CD4-positive, alpha-beta T cell treated with Interleukin-2 at 100 ng/mL for 4 hours (primary cell): ENCODE measurements at places on chromosomes 4 and X.

- no peak for DNase-seq
These were observed 12.2 kb upstream of the EXOSC9 start for GRCh38 chr4:121788896-121789295.

DNA sequence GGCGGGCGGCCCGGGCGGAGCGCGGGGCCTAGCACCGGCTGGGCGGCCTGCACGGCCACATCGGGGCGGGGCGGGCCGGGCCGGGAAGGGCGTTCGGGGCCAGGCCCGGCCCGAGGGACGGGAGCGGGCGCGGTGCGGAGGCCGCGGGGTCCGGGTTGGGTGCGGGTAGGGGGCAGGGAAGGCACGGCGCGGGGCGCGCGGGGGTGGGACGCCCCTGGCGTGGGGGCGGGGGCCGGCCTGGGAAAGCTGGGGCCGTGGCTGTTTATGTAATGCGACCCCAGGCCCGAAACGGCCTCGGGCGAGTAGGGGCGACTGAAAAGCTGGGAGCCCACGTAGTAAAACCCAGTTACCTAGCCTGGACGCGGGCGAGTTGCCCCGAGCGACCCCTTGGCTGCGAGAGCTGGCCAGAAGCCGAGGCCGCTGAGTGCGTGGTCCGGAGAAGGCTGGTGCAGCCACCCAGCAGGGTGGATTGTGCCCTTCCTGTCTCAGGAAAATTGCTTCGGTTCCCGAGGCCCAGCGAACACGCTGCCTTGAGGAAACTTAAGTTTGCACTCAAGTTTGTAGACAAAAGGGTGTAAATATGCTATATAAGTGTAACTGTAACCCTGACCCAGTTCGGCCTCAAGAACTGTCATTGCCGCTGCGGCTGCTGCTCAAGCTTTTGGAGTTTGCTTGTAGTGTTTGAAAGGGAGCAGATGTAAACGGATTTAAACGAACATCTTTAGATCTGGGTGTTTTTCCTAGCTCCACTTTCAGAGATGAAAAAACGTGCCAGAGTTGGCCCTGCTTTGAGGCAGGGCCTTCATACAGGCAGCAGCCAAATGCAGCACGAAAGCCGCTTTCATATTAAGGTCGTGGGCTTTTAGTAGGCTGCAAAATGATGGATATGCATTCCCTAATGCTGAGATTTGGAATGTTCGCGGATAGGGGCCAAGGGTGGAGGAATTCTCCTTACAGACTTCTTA lies 674 bp downstream of the SEC24B start:
- no peak for DNase-seq

DNA sequence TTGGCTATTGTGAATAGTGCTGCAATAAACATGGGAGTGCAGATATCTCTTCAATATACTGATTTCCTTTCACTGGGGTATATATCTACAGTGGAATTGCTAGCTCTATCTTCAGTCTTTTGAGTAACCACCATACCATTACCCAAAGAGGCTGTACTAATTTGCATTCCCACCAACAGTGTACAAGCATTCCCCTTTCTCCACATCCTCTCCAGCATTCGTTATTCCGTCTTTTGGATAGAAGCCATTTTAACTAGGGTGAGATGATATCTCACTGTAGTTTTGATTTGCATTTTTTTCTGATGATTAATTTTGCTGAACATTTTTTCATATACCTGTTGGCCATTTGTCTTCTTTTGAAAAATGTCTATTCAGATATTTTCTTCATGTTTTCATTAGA lies 110.3 kb downstream of the PRDM5 start:
- DNase-seq: no peak

DNA sequence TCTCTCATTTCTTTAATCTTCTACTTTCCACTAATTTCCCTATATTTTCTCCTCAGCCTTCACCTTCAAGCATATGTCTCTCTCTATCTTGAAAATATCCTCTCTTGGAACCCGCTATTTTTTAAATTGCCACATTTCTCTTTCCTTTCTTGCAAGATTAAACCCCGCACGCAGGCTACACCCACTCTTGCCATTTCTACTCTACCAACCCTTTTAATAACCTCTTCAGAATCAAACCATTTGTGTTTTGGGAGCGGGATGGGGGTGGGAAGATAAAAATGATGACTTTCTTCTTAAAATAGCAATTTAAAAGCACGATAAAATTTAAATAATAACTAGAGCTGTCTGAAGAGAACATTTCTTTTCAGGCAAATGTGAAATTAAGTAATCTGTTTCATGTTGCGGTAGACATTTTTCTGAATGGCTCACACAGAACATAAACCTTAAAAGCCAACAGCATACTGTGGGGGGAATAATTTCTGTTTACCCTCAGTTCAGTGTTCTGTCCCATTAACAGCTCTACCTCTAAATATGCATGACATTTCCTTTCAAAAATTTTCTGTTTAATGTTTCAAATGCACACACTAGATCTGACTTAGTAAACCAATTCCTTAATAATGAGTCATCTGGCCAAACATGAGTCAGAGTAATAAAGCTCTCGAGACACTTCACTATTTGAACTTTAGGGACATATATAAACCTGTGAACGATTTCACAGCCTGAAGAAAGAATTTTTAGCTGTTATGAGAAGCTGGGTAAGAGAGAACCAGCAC lies 20.5 kb downstream of the ARSJ start:
- DNase-seq: peak; percentile 4

- DNase-seq: no peak
These were observed 123.8 kb upstream of the DDIT4L start for GRCh38 chr4:100314057-100314456.

GRCh38 chr4:26124753-26125321 lies 196.0 kb upstream of the RBPJ start:
- no peak for DNase-seq

- no peak for DNase-seq
These were observed 23.3 kb downstream of the ARHGAP24 start for GRCh38 chr4:85498068-85498733.

- no peak for DNase-seq
These were observed 19.1 kb downstream of the BCOR start for GRCh38 chrX:40078489-40079227.

DNA sequence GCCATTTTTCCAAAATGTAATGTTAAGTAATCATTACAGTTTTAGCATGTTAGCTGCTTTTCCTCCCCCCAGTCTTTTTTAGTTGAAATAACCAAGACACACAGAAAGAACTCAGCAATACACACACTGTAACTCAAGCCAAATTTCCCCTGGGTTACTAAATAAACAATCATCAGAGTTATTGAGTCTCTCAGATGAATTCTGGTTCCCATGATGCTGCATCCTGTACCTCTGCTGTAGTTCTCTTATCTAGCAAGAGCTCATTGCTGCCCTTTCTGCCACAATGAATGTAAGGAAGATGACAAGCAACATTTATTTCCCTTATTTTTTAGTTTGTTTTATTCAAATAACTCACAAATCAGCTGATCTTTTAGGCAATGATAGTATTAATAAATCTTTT lies 185.1 kb downstream of the ARHGAP6 start:
- no peak for DNase-seq

- no peak for DNase-seq
These were observed 14.1 kb upstream of the CXorf38 start for GRCh38 chrX:40661489-40661888.

DNA sequence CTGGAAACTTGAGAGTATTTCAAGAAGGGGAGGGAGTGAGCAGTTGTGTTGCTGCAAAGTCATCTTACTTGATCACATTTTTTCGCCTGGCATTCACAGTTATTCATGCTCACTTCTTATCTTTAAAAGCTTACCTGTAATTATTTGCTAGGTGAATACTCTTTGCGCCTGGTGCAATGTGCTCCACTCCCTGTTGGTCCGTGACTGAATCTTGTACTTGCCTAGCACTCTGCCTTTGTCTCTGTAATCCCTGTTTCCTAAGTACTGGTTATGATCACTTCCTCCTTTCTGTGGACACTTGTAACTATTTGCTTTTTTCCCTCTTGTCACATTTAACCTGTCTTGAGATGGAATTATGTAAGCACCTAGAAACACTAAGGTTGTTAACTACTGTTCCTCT lies 5.8 kb downstream of the BMP2K start:
- no peak for DNase-seq

- no peak for DNase-seq
These were observed 32.1 kb downstream of the F11 start for GRCh38 chr4:186298031-186298647.

DNA sequence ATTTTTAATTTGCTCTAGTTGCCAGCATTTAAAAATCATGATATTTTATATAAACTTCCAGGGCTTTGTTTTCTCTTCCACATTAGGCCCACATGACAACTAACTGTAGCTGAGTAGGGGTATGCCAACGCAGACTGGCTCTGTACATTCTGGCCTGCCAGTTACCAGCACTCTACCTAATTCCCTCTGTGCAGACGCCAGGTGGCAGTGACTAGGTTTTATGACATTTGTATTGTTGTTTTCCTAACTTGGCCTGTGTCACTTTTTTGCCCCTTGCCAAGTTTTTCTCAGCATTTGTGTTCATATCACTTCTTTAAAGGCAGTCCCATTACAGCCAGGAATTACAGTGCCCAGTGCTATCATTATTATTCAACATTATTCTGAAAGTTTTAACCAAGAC lies 347.5 kb downstream of the NKX6-1 start:
- no peak for DNase-seq

- no peak for DNase-seq
These were observed 76.3 kb upstream of the PACRGL start for GRCh38 chr4:20623939-20624338.

- DNase-seq: no peak
These were observed 365.5 kb downstream of the KLHL13 start for GRCh38 chrX:117751155-117751554.

DNA sequence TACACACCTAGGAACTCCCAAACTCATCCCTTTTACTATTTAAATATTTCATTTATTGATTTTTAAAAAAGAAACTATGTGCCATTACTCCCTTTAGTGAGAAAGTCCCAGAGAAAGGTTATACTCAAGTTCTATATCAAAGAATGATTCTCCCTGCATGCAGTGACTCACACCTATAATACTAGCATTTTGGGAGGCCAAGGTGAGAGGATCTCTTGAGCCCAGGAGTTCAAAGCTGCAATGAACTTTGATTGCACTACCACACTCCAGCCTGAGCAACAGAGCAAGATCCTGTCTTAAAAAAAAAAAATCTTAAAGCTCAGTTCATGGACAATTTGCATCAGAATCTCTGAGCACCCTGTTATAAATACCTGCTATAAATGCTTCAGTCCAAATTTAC lies 9.2 kb upstream of the RBPJ start:
- no peak for DNase-seq

GRCh38 chr4:65416891-65417290 lies 253.4 kb downstream of the EPHA5 start:
- DNase-seq: no peak
